ENCODE measurements at places on chromosomes 11 and 22. TPM values are rescaled to one million over a fixed set of nuclear protein-coding genes. Genes with fewer than 3 reads are reported as not detected.

The RHOD gene
- total RNA-seq: 0.59 TPM

The METTL15 gene
- 9.8 TPM for total RNA-seq

The ABCC8 gene
- not detected for total RNA-seq

GRCh38 chr11:126115816-126116331, 53.2 kb upstream of the CDON start:
- DNase-seq: no peak

DNA sequence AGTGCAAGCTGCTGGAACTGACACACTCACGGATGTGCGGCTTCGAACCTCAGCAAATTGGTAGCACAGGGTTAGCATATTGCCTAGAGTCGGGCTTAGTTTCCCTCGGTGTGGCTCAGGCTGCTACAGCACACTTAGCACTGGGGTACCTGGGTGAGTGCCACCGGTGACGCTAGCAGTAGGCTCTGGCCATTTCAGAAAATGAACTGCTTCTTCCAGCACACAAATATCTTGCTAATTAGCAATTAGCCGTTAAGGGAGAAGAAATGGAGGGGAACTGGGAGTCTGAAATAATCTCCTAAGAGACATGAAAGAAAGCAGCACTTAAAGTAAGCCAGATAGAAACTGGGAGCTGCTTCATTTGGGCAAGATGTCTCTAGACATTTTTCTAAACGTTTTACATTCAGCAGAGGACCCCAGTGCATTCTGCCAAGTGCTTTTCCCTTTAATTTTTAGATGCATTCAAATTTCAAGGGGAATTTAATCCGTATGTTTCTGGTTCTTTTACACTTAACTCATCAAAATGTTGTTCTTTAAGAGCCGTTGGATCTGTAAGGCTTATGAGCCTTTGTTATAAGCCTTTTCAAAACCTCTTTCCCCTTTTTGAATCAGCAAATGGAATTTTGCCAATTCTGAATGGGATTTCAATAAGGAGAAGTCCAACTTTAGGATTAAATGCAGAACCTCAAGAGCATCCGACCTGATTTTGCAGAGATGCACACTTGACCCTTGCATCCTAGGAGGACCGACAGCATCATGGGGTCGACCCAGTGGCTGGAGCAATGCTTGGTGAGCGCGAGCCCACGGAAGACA, 708.1 kb downstream of the NTM start:
- DNase-seq: no peak

DNA sequence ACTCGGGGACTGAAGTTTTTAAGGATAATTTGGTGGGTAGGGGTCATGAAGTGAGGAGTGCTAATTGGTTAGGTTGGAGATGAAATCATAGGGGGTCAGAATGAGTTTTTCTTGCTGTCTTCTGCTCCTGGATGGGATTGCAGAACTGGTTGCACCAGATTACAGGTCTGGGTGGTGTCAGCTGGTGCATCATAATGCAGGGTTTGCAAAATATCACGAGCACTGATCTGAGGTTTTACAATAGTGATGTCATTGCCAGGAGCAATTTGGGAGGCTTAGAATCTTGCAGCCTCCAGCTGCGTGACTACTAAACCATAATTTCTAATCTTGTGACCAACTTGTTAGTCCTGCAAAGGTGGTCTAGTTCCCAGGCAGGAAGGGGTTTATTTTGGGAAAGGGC, 46.4 kb upstream of the CALCB start:
- no peak for DNase-seq

DNA sequence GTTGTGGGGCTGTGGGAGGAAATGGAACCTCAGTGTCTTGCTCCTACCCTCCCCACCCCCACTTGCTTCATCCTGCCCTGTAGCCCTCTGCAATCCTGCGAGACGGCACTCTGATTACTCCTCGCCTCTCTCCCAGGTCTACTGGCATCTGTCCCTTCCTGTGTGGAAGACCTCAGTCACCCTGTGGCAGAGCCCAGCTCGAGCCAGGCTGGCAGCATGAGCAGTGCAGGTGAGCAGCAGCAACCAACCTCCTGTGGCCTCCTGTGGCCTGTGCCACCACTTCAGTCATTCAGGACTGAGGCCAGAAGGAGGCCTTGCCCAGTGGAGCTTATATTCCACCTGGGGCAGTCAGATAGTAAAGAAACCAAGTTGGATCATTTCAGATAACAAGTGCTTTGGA, 14.7 kb upstream of the MAPK8IP1 start:
- DNase-seq: no peak

- DNase-seq: no peak
Measured at GRCh38 chr22:38956551-38956950, 858 bp upstream of the APOBEC3A start.

- DNase-seq: no peak
Measured at GRCh38 chr22:18060646-18061620, 16.9 kb upstream of the PEX26 start.

DNA sequence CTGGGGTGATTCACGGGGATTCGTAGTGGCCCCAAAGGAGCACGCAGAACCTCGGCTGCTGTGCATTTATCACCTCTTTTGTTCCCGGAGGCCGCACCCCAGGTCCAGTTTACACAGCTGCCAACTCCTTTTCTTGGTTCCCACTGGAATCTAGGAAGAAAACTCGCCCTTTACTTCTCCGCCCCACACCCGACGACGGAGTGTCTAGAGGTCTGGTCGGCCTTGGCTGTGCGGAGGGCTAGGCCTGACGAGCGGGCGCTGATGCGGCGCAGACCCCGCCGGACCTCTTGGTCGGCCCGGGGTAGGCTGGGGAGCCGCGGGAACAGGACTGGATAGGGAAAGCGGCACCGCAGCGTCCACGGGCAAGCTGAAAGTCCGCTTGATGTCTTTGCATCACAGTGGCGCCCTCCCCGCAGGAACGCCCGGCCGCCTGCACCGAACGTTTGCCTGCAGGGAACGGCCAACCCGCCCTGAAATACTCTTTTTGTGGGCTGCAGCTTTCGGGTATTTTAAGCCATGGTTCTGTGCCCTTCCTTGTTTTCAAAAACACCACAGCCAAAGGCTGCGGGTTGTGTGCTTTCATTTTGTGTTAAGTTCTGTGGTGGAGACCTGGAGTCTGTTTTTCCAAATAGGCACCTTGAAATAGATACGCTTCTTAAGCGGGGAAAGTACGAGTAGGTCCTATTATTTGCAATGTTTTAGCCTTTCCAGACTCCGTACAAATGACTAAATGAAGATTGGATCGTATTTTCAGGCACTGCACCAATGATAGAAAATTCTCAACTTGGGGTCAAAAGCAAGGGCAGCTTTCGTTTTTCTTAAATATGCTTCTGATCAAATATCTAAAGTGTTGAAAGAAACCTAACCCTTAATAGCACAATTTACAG, 829 bp upstream of the ZBED5 start:
- DNase-seq: no peak

DNA sequence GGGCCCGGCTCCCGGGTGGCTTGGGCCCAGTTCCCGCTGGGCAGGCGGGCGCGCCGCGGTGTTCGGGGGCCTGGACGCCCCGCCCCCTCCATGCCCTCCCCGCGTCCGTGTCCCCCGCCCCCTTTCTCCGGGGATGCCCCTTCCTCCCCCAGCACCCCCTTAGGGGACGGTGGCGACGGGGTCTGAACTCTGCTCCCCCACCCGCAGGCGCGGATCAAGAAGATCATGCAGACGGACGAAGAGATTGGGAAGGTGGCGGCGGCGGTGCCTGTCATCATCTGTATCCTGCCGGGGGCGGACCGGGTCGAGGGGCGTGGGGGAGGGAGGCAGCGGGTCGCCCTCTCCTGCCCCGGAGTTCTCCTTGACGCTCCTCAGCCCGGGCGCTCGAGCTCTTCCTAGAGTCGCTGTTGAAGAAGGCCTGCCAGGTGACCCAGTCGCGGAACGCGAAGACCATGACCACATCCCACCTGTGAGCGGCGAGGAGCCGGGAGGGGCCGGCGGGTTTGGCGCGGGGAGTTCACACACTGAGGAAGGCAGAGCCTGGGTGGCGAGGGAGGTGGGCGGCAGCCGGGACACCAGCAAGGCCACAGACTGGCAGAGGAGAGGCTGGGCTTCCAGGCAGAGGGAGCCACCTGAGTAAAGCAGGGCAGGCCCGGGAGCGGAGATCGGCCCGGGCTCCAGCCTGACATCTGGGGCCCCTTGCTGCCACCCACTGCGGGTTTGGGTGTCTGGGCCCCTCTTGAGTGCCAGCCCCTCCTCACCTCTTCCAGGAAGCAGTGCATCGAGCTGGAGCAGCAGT, 546 bp downstream of the DRAP1 start:
- peak; percentile 51 for DNase-seq

DNA sequence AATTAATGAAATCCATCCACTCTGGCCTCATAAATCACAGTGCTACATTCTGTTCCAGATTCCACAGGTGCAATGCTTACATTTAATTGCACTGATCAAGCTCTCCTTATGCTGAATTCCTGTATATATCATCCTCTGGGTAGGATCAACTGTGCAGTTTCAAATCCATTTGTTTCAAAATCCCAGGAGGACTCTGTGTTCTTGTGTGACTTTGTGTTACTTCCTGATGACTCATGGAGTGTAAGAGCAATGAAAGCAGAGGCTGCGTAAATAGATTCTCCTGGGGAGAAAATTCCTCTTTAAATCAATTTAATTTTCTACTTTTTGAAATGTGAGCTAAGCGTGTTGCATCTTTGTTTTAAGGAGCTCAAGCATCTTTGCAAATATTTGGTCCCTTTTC, 752.7 kb downstream of the METTL15 start:
- DNase-seq: no peak
